ENCODE measurements at places on chromosomes 6 and 20.

- H3K27me3 ChIP-seq = peaks cover 7% of the 10 kb centered on the region
- no peak for DNase-seq
- no peaks in the 10 kb centered on the region for H3K36me3 ChIP-seq
- H3K27ac ChIP-seq = no peak overlapping the region
- H3K4me3 ChIP-seq = no peak overlapping the region
Measured at GRCh38 chr20:36281785-36282380, 24.3 kb upstream of the DLGAP4 start.

DNA sequence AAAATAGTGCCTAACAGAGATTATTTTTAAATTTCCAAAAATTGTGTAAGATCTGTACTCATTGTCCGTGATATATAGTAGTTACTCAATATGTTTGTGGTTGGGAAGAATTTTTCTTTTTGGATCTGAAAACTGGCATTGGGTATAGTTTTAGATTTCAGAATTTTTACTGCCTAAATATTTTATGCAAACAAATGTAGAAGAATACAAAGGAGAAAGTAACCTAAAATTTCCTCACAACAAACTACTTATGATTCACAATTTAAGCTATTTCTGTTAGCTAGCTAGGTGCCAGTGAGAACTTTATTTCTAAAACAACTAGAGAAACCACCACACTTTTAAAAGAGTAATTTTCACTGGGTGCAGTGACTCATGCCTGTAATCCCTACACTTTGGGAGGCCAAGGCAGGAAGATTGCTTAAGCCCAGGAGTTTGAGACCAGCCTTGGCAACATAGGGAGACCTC, 38.8 kb downstream of the SESN1 start:
- H3K4me3 ChIP-seq = no peak overlapping the region
- no peak for DNase-seq
- no peaks in the 10 kb centered on the region for H3K36me3 ChIP-seq
- H3K4me1 ChIP-seq = peaks cover 26% of the 10 kb centered on the region
- H3K27ac ChIP-seq = no peak overlapping the region

DNA sequence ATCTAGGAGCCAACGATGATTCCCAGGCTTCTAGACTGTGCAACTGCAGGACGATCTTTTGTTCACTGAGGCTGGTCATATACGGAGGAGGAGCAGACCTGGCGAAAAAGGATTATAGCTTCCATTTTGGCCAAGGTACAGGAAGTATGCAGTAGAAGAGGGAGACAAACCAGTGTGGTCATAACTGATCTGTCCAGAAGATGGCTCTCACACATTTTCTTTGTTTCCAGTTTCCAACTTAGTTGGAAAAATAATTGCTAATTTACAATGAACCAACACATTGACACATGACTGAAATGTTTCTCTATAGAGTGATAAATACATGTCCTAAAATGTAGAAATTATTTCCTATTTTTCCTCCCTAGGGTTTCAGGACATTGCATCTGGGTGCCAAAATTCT, 364.1 kb upstream of the BTBD3 start:
- H3K4me1 ChIP-seq = no peaks in the 10 kb centered on the region
- no peak overlapping the region for H3K4me3 ChIP-seq
- H3K27ac ChIP-seq = no peak overlapping the region
- no peak for DNase-seq

DNA sequence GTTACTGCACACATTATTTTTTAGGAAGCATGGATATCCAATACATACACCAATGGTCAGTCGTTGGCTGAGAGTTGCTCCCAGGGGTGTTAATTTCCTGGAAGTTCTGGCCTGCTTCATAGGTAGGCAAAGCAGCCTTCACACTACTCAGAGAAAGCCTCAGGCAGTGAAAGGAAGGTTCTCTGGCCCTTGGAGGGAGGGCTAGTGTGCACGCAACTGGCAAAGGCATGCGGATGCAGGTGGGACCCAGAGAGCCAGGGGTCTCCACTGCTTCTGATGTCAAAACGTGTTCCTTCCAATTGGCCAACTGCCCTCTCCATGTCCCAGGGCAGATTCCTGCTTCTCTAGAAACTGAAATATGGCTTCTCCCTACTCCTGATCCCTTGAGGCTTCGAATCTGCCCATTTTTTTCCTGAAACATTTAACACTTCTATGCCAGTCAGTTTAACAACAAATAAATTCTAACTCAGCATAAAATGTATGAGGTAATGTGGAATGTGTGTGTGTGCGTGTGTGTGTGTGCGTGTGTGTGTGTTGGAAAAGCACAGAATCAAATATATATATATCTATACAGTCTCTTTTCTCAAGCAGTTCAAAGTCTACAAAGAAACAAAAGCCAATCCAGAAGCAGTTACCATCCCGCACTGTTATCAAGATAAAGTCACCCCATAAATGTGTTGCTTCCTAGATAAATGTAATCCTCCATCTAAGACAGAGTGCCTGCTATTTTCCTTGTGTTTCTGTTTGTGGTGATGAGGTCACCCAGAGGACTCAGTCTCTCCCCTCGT, 94.0 kb upstream of the HIVEP1 start:
- H3K27me3 ChIP-seq = no peaks in the 10 kb centered on the region
- peak overlapping the region; percentile 58 for H3K27ac ChIP-seq
- no peak for DNase-seq
- no peaks in the 10 kb centered on the region for H3K36me3 ChIP-seq

GRCh38 chr6:150865406-150866146, at the start of gene MTHFD1L:
MTHFD1L (plus strand) TSS chr6:150865702; CDS start chr6:150865823, 121 bp downstream.
- H3K36me3 ChIP-seq = no peaks in the 10 kb centered on the region
- H3K4me3 ChIP-seq = peak within 1 kb of the TSS; percentile 74
- peaks cover 2% of the 10 kb centered on the region for H3K27me3 ChIP-seq
- peaks cover 11% of the 10 kb centered on the region for H3K4me1 ChIP-seq
- peak; percentile 67 for DNase-seq
- H3K27ac ChIP-seq = peak within 1 kb of the TSS; percentile 51

DNA sequence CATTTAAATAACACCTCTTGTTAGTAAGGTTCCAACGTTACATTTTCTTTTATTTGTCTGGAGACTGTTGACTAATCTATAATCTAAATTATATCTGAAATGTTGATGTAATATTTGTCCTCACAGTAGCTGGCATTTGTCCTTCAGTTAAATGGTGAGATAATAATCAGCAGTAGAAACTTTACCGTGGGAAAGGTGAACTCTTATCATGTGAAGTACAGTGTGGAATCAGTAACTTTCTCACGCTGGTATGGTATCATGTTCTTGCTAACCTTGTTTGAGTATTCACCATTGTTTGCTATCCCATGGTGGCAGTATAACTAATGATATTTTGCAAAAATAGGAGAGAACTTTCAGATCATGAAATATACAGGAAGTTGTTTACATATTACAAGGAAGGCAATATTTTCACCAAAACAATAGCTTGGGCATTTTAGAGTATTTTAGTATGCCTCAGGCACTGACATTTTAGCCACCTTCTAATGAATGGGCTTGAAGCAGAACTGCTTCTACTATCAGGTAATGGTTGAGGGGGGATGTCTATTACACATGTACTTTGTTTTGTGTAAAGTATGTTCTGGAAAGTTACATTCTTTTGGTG, 4.8 kb downstream of the GMNN start:
- H3K36me3 ChIP-seq = peaks cover 9% of the 10 kb centered on the region
- no peak overlapping the region for H3K4me3 ChIP-seq
- no peaks in the 10 kb centered on the region for H3K27me3 ChIP-seq

GRCh38 chr6:151436802-151437201, 15.1 kb downstream of the RMND1 start:
- H3K27me3 ChIP-seq = no peaks in the 10 kb centered on the region
- no peak overlapping the region for H3K27ac ChIP-seq

DNA sequence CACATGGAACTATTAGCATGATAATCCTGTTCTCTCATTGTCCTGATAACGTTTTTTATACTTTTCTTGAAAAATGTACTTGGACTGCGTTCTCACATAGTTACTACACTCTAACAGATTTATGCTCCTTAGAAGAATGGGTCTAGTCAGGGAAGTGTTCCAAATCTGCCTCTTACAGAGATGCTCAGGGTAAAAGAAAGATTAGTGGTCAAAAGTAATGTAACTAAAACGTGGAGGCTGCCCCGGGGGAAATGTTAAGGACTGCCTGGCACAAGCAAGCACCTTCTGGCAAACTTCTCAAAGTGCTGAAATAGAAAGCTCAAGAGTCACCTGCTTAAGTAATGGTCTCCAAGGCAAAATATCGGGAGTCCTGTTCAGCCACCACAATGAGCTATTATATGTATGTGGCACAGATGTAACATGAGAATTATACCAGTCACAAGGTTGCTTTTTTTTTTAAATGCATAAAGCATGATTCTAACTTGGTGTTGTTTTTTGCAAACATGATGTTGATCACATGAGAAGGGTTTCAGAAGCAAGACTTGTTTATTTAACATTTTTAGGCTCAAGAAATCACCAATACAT, 244.5 kb upstream of the JARID2 start:
- no peak overlapping the region for H3K4me3 ChIP-seq
- DNase-seq = no peak
- H3K27me3 ChIP-seq = no peaks in the 10 kb centered on the region
- H3K27ac ChIP-seq = no peak overlapping the region

GRCh38 chr6:7812623-7813022, 86.7 kb downstream of the BMP6 start:
- H3K27ac ChIP-seq = no peak overlapping the region
- DNase-seq = no peak
- no peaks in the 10 kb centered on the region for H3K36me3 ChIP-seq
- H3K4me3 ChIP-seq = no peak overlapping the region
- no peaks in the 10 kb centered on the region for H3K4me1 ChIP-seq
- no peaks in the 10 kb centered on the region for H3K27me3 ChIP-seq

DNA sequence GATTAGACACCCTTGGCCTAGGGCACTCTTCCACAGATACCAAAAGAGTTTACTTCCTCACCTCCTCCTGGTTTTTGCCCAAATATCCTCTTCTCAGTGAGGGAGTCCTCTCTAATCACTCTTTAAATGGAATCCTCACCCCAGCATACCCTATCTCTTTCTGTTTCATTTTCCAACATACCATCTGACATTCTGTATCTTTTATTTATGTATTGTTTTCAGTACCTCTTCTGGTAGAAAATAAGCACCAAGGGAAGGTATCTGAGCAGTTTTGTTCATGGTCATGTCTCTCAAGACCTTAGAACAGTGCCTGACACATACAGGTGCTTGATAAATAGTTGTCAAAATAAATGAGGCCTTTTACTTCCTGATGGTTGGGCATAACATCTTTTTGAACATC, 55.1 kb downstream of the KIAA0408 start:
- H3K36me3 ChIP-seq = no peaks in the 10 kb centered on the region
- H3K27me3 ChIP-seq = no peaks in the 10 kb centered on the region
- H3K4me1 ChIP-seq = no peaks in the 10 kb centered on the region

DNA sequence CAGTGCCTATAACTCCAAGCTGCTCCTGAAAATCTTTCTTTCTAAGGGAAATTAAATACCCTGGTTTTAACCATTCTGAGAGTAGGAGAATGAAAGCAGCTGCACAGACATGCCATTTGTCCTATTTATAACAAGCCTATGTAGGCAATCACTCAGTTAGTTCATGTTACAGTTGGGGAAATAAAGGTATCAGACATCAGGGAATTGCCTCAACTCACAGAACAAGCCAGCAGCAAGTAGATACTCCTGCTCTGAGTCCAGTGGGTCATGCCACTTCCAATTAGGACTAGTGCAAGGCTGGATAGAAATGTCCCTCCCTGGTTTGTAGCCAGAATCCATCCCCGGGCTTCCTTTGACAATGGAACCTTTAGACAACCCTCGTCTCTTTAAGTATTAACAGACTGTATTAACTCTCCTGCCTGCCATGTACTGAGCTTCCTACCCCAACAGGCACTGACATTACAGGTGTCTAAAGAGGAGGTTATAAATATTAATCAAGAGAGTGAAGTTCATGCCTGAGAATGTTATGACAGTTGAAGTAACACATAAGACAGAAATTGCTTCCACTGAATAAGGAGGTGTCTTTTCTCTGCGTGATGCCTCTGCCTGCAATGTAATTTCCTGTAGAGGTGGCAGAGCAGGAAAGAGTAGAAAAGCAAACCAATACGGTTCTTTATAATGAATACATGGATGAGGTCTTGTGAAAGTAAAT, 28.0 kb upstream of the MARCKS start:
- H3K4me1 ChIP-seq = no peaks in the 10 kb centered on the region
- H3K27ac ChIP-seq = no peak overlapping the region
- no peaks in the 10 kb centered on the region for H3K36me3 ChIP-seq
- H3K27me3 ChIP-seq = no peaks in the 10 kb centered on the region

GRCh38 chr6:124512431-124512830, 449.8 kb upstream of the RNF217 start:
- no peak for DNase-seq
- H3K27ac ChIP-seq = no peak overlapping the region
- H3K4me3 ChIP-seq = no peak overlapping the region

DNA sequence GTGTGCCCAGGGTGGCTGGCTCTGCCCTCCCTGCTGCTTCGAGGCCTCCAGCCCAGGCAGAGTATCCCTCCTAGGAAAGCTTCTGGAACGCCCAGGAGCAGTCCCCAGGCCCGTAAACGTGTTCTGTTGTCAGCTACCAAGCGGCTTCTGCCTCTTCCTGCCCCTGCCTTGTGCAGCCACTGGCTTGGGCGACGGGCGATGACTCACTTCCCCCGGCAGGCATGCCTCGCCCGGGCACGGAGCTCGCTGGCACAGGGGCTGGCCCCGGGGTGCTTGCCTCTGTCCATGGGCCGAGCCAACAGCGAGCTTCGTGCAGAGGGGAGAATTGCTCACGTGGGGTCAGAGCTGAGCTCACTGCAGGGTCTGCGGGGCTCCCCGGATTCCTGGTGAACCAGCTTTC, 86.7 kb upstream of the THBS2 start:
- no peaks in the 10 kb centered on the region for H3K4me1 ChIP-seq
- no peaks in the 10 kb centered on the region for H3K36me3 ChIP-seq
- DNase-seq = no peak
- no peak overlapping the region for H3K4me3 ChIP-seq

- H3K27me3 ChIP-seq = no peaks in the 10 kb centered on the region
- H3K4me3 ChIP-seq = no peak overlapping the region
- no peak for DNase-seq
- no peaks in the 10 kb centered on the region for H3K4me1 ChIP-seq
Measured at GRCh38 chr6:168866534-168866933, 387.1 kb downstream of the THBS2 start.

GRCh38 chr6:56073315-56073714, 174.1 kb downstream of the COL21A1 start:
- H3K36me3 ChIP-seq = no peaks in the 10 kb centered on the region
- no peaks in the 10 kb centered on the region for H3K4me1 ChIP-seq
- H3K4me3 ChIP-seq = no peak overlapping the region
- DNase-seq = no peak
- H3K27me3 ChIP-seq = no peaks in the 10 kb centered on the region

GRCh38 chr6:143676437-143677045, 1.2 kb upstream of the PHACTR2 start:
- peaks cover 4% of the 10 kb centered on the region for H3K4me1 ChIP-seq
- no peak for DNase-seq
- H3K27ac ChIP-seq = no peak overlapping the region
- H3K27me3 ChIP-seq = no peaks in the 10 kb centered on the region
